ENCODE measurements at places on chromosomes 4 and X.

- DNase-seq, result no peak
These were observed 20.3 kb downstream of the ATP2B3 start for GRCh38 chrX:153537526-153538295.

DNA sequence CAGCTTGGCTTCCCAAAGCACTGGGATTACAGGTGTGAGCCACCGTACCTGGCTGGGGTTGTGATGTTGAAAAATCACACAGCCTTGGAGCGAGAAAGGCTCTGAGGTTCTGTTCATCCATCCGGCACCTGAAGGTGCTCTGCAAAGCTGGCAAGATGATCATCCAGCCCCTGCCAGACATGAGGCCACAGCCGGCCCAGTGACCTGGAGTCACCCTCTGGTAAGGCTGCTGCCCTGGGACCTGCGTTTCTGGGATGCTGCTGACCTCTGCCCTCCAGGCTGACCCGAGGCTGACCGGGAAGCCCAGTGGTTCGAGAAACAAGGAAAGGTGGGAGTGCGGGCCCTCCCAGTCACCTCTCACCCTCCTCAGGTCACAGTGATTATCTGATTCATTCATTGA is 13.5 kb upstream of the WFS1 start:
- no peak for DNase-seq

DNA sequence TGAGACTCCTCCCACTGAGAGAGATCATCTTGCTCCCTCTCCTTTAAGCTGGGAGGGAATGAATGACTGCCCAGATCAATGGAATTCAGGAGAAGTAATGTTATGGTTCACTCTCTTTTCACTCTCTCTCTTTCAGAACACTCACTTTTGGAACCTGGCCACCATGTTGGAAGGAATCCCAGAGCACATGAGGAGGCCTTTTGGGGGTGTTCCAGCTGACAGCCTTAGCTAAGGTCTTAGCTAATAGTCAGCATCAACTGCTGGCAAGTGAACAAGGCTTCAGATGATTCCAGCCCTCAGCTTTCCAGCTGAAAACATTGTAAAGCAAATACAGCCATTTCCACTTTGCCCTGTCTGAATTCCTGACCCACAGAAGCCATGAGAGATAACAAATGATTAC is 124.0 kb upstream of the CLNK start:
- DNase-seq, result no peak

DNA sequence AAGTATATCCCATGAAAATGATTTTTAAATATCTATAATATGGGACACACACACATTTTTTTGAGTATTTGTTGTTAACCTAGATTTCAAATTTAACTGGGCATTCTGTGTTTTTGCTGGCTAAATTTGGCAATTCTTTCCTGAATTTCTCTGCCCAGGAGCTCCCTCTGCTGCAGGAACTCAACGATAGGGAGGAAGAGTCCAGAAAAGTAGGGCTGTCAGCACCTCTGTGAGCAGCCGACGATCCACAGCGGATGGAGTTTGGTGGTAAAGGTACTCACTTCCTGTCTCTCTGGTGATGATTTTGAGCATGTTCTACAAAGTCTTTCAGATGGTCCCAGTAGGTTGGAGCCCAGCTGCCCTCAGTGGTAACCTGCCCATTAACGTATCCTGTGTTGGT is 23.1 kb upstream of the TMEM184C start:
- DNase-seq, result no peak

- DNase-seq, result no peak
These were observed 3.9 kb upstream of the SULT1B1 start for GRCh38 chr4:69764311-69764710.

GRCh38 chrX:267771-268261 is 13.4 kb upstream of the PLCXD1 start:
- DNase-seq, result no peak

DNA sequence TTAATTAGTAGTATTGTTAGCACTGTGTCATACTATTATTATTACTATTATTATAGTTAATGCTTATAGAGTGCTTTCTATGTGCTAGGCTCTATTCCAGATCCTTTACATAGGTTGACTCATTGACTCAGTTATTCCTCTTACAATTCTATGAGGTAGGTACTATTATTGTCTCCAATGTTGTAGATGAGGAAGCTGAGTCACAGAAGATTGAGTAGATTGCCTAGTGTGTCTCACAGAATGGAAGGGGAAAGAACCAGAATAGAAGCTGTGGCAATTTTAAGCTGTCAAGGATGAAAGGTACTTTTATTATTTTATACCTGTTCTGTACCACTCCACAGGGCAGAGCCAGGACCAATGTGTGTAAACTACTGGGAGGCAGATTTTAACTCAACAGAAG is 1.9 kb upstream of the TCEAL1 start:
- no peak for DNase-seq

GRCh38 chr4:103032574-103032973 is 13.1 kb upstream of the SLC9B1 start:
- no peak for DNase-seq

GRCh38 chrX:70476934-70477733 is 32.5 kb downstream of the DLG3 start:
- DNase-seq, result peak; percentile 68

GRCh38 chr4:40301603-40302002 is 33.5 kb upstream of the CHRNA9 start:
- no peak for DNase-seq

- peak; percentile 90 for DNase-seq
These were observed 61.1 kb upstream of the VAMP7 start for GRCh38 chrX:155819966-155820491.

- no peak for DNase-seq
These were observed 85.0 kb downstream of the CLNK start for GRCh38 chr4:10599574-10599973.

DNA sequence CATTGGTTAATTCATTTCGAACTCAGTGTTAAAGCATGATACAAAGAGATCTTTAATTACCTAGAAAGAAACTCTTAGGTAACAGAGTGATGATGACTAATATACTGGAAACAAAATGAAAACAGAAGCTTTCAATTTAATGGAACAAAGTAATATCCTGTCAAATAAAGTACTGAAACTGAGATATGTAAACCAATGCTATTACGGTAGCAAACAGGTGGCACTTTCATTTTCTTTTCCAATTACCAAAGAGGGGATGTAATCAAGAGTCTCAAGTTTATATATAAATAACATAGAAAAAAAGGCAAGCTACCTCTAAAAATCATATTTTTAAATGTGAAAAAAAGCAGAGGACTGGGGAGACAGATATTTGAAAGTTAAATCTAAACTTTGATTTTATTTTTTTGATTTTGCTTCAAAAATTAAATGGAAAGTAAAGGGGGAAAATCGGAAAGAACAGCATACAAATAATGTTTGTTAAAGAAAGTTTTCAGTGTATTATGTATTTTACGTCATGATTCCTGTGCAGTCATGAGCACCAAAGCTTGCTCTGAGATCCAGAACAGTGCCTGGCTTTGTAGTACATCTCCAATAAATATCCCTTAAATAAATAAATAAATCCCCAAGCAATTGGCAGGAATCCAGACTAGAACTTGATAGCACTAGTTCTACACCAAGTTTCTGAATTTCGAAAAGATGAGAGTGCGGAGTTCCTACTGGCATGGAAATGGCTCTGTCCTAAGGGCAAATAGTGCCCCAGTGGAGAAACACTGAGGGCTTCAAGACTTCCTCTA is 25.0 kb upstream of the RAPGEF2 start:
- peak; percentile 14 for DNase-seq

- no peak for DNase-seq
These were observed 27.3 kb downstream of the WDR1 start for GRCh38 chr4:10089346-10089745.

- no peak for DNase-seq
These were observed 6.2 kb upstream of the FHDC1 start for GRCh38 chr4:152929888-152930287.

GRCh38 chrX:150845091-150845490 is 53.4 kb downstream of the CD99L2 start:
- no peak for DNase-seq

DNA sequence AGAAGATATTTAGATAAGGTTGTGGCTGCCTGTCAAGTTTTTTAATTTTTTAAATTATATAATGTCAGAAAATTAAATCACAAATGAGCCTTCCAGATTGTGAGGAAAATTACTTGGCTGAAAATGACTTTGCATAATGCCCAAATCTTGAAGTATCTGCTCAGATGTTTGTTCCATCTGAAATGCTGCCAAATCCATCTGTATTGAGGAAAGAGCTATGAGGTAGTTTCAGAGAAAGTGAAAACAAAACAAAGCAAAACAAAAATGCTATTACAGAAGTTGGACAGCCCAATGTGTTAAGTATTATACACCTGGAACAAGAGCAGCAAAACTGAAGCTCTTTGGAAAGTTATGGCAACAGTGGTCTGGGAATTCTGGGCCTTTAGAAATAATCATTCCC is 23.3 kb upstream of the GUCY1B1 start:
- no peak for DNase-seq

DNA sequence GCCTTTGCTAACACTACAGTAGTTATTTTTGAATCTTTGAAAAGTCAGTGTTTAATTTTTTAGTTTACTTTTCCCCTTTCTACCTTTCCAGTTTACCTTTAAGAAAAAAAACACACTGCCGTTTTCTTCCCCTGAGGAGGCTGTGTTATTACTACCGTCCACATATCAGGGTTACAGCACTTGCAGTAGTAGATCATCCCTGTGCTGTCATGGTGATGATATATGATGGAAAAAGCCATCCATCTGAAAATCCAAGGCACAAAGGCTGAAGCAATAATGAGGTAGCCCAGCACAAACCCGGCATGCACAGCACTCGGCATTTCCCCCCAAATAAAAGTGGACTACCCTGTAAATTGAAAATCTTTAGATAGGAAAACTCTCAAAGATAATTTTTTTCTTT is 258.7 kb downstream of the CXXC4 start:
- no peak for DNase-seq

DNA sequence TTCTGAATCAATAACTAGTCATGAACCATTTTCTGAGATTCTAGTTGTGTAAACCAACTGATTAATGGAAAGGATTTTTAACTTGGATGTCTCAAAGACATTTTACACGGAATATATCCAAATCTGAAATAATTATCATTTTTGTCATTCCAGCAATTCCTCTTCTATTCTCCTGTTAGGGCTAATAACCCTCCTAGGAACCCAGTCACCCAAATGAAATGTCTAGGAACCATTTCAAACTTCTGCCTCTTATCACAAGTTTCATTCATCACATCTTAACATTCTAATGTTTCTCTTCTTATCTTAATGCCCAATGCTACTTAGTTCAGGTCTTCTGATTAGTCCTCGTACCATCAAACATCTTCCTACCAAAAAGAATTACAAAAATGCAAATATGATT is 639.8 kb downstream of the DMD start:
- DNase-seq, result no peak

GRCh38 chr4:139806929-139807328 is 141.3 kb downstream of the MGST2 start:
- no peak for DNase-seq

- DNase-seq, result no peak
These were observed 211.1 kb downstream of the GLUD2 start for GRCh38 chrX:121258545-121258944.

DNA sequence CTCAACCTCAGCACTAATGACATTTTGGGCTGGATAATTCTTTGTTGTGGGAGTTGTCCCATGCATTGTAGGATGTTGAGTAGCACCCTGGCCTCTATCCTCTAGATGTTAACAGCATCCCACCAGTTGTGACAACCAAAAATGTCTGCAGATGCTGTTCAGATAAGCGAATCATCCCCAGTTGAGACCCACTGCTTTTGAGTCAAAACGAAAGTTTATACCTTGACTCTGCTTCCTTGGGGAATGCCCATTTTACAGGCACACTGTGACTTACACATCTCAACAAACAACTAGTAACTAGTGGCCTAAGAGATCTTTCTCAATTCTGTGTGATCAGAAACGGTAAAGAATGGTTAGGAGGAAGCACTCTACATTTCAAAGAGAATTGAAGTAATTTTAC is 37.0 kb downstream of the SEPSECS start:
- no peak for DNase-seq

- DNase-seq, result no peak
These were observed 2.4 kb downstream of the TSC22D3 start for GRCh38 chrX:107773206-107773605.

Measured in NCI-H460 (cell line).